Tongue (tissue), 3 donors: ENCODE measurements at places on chromosomes 11 and 22.

DNA sequence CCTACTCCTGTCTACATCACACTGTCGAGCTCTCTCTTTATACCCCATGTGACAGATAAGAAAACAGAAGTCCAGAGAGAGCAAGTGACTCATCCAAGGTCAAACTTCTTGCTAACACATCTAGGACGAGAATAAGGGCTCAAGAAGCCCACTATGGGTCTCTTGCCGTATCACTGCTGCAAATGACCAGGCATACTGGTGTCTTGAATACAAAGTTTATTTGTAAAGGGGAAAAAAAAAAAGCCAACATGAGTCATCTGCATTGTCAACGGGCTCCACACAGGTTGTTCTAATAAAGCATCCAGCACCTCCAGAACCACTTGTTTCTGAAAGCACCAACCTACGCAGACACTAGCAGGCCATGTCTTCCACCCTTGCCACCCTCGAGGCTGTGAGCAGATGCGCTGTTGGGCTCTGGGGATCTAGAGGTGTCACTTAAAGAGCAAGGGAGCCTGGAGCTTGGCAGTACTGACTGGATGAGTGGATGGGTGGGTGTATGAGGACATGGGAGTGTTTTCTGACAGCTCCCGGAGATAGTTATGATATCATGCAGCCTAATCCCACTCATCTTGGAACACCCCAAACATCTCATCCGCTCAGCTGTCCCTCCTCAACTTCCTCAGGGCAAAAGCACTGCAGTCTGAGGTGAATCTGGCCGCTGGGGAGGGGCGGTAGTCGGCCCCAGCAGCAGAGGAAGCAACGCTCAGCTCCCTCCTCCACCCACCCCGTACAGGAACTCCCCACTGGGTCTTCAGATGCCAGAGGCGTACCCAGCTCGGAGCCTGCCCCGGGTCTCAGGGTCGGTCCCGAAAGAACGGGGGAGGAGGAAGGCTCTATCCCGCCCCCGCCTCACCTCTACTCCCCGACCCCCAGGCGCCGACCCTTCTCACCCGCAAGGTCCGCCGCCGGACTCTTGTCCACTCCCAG, 1.0 kb downstream of the SMCO4 start:
- DNase-seq, result peak; percentile 57

DNA sequence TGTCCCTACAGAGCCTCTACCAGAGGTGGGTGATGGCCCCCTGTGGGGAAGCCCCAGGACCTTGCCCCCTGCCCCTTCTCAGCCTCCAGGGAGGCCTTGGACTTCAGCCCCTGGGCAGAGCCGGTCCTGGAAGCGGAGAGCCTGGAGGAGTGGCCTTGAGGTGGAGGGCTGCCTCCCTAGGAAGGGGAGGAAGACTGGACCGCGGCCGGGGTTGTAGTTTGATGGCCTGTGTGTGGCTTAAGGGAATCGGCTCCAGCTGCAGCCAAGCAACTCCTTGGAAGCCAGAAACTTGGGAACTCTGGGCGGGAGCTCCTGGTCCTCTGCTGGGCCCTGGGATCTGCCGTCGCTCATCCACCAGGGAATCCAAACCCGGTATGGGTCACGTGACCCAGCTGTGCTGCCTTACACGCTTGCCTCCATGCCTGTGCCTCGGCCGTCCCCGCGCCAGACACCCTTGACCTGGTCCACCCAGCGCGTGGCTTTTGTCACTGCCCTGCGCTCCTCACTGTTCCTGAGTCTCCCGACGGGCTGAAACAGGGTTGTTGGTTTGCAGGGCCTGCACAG, 23.5 kb upstream of the ARHGAP8 start:
- DNase-seq, result no peak

DNA sequence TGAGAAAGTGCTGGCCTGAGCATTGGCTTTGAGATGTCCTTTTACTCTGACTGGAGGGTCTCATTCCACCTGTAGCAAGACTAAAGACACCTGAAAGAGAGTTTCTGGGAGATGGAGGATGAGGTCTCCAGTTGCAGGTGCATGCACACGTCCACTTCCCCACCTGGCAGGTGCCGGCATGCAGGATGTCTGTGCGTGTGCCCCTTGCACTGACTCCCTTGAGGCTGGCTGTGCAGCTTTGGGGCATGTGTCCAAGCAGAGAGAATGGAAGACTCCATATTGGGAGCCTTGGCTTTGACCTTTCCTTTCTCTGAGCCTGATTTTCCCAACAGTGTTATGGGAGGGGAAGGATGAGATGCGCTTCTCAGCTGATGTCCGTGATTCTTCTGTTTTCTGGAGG, 44.0 kb upstream of the TUB start:
- no peak for DNase-seq

- peak; percentile 85 for DNase-seq
Measured at GRCh38 chr11:106172386-106172991, 95.0 kb downstream of the AASDHPPT start.

GRCh38 chr22:38203855-38204514, 2.2 kb downstream of the MAFF start:
- no peak for DNase-seq

DNA sequence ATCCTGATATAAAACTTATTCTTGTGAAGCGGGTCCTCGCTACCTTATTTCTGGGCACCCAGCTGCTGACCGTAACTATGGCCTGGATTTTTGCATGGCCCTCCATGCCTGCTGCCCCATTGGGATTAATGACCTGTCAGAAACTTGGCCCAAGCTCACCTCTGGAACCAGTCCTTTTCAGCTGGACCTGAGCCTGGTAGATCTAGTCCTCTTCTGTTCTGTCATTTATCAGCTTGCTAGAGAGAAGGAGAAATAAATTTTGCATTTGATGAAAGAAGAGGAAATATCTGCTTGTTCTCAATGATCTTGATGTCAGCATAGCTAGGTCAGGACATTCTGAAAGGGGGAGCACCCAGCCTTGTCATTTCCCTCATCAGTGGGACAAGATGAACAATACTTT, 387.8 kb upstream of the LARGE1 start:
- no peak for DNase-seq

- DNase-seq, result no peak
Measured at GRCh38 chr11:100094121-100094865, 592.8 kb upstream of the ARHGAP42 start.

DNA sequence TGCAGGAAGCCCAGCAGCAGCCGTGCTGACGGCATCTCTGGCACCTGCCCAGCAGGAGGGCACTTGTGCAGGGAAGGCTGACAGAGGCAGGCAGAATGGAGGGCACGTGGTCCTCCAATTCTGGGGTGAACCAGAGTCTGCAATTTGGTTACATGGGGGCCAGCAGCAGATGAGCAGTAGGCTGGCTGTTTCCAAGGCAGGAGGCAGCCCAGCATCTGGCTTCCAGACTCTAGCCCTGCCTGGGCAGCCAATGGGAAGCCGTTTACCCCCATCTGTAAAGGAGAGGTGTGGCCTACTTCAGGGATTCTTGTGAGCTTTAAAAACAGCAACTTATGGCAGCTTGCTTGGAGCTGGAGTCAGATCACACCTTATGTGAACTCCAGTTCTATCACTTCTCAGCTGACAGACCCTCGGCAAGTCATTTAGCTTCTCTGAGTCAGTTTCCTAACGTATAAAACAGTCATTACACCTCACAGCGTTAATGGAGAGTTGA, 27.9 kb upstream of the RASL10A start:
- peak; percentile 70 for DNase-seq

- DNase-seq, result no peak
Measured at GRCh38 chr11:18105086-18105801, 638 bp downstream of the SAAL1 start.

- DNase-seq, result no peak
Measured at GRCh38 chr11:15963266-15963665, 393.1 kb downstream of the SOX6 start.

GRCh38 chr11:44652901-44653644, 73.7 kb upstream of the TSPAN18 start:
- DNase-seq, result no peak

DNA sequence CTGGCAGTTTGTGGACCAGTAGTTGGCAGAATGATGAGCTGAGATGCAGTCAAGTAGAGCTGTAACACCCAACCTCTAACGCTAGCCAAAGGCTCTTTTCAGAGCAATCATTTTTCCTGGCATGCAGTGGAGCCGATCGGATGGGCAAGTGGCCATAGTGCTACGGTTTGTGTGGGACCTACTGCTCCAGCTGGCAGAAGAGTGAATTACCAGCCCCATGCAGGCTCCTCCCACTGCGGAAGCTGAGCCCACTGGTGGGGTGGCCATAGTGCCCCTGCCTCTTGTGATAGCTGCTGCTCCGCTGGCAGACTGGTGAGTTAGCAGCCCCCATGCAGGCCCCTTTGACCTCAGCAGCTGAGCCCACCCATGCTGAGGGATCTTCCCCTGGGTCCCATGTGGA, 27.0 kb upstream of the SC5D start:
- no peak for DNase-seq

GRCh38 chr11:126347751-126348668, 7.5 kb upstream of the ST3GAL4 start:
- DNase-seq, result no peak

DNA sequence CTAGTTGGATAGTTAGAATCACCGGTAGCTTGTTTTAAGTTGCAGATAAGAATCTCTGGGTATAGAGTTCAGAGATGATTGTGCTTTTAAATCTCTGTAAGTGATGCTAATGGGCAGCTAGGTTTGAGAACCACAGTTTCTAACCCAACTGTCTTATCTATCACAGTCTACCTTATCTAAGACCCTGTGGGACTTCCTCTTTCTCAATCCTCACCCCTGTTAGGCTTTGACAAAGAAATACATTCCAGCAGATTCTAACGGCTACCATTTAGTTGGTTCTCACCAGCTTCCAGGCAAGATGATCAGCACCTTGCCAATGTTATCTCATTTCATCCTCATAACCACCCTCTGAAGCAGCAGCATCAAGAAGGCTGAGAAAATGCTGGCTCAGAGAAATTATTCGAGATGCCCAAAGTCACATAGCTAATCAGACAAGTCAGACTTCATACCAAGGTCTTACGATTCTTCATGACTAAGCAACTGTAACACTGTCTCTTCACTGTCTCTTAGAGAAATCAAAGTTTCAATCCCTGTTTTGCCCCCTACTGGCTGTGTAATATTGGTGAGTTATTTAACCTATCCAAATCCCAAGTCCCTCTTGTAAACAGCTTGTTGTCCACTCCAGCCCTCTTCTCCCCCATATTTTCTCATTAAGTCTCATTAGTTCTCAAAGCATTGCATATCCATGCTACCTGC, 192.4 kb upstream of the API5 start:
- no peak for DNase-seq

- no peak for DNase-seq
Measured at GRCh38 chr11:103398829-103399228, 289.6 kb downstream of the DYNC2H1 start.

- no peak for DNase-seq
Measured at GRCh38 chr22:49601614-49602321, 225.9 kb downstream of the BRD1 start.

DNA sequence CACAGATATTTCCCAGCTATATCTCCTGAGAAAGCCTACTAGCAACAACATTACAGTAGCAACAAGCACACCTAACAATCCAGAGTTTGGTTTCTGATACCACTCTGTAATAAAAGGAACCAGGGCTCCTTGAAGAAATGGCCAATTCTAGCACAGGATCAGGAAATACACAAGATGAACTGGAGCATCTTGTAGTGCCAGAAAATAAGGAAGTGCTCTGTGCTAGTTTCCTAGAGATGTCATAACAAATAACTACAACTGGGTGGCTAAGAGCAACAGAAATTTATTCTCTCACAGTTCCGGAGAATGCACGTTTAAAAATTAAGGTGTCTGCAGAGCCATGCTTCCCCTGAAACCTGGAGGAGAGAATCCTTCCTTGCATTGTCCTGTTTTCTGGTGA, 217.8 kb downstream of the KIRREL3 start:
- DNase-seq, result peak; percentile 3

DNA sequence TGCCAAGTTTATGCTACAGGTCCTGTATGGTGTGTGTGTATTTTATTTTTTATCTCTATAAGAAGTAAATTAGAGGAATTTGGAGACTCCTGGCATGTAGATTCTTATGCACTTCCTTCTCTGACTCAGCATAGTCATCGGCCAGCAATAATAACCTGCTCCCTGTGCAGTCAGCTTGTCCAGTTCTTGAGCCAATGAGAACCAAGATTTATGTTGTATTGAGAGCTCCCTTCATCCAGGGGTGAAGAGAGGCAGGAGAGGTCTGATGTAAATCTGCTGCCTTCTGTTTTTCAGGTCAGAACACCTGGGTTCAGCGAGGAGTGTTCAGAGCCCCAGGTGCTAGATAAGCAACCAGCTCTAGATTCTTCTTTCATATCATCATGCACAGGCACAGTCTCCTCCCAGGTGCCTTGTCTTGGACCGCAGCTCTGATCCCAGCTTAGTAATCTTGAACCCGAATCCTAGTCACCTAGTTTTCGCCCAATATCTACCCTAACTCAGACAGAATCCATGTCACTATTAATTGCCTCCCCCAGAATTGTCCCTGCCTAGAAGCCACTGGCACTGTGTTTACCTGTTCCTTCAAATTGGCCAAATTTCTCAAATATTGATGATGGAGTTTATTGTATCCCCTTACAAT, 328.2 kb upstream of the NCAM1 start:
- DNase-seq, result no peak

DNA sequence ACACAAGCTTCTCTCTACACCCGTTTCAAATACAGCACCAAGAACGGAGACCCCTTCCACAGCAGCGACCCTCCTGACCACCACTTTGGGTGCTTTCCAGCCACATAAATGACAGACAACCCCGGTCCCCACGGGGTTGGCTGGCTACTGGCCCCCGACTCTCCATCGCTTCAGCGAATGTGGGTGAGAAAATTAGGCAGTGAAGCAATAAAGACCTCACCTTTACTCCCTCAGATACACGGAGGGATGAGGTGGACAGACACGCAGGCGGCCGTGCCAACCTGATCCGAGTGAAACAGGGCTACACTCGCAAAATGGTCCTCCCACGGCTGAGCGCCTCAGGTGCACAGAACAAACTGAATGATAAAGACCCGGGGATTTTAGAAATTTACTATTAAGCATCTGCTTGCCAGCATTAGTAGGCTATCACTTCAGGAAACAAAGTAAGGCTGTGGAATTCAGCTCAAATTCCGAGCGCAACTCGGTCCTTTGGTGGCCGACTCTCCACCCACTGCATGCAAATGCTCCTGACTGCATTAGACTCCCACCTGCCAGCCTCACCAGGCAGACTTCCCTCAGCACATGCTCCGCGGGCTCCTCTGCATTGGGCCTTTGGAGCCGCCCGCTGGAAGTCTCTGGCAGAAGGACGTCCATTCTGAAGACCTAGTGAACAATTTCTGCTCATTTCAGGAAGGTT, 12.8 kb upstream of the EFCAB6 start:
- DNase-seq, result no peak

GRCh38 chr11:1571760-1572196, 293 bp downstream of the DUSP8 start:
- no peak for DNase-seq

DNA sequence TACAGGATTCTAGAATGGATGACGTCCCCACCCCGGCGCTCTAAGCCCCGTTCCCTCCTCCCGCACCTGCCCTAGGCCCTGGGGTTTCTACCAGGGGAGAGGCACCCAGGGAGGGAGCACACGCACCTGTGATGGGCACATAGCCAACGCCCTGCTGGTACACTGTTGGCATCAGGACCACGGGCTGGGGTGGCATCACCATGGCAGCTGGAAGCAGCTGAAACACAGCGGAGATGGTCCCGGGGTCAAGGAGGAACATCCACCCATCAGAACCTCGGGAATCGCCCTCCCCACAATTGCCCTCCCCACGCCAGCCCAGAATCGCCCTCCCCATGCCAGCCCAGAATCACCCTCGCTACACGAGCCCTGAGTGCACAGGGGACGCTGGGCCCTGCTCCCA, 23.6 kb downstream of the TOLLIP start:
- DNase-seq, result no peak

- peak; percentile 3 for DNase-seq
Measured at GRCh38 chr11:7222619-7223018, 29.1 kb upstream of the SYT9 start.

- no peak for DNase-seq
Measured at GRCh38 chr22:41274856-41275255, 11.1 kb downstream of the RANGAP1 start.

GRCh38 chr22:45200860-45201511, 37.3 kb downstream of the NUP50 start:
- no peak for DNase-seq
